ENCODE measurements at places on chromosomes 11 and 22.

GRCh38 chr22:23536821-23537345 is 43.2 kb downstream of the IGLL1 start:
- peak; percentile 38 for DNase-seq

GRCh38 chr22:17910561-17911311 is 113.6 kb downstream of the MICAL3 start:
- peak; percentile 48 for DNase-seq

DNA sequence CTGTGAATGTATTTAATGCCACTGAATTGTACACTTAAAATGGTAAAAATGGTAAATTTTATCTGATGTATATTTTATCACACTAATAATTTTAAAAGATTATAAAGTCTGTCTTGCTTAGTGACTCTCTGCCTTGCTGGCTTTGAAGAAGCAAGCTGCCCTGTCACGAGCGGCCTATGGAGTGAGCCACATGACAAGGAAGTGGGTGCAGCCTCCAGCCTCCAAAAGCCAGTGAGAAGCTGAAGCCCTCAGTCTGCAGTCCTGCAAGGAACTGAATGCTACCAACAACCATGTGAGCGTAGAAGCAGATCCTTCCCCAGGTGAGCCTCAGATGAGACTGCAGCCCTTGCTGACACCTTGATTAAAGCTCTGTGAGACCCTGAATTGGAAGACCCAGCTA is 20.0 kb downstream of the C11orf24 start:
- DNase-seq, result no peak

GRCh38 chr11:75536786-75537641 is 11.3 kb upstream of the GDPD5 start:
- DNase-seq, result no peak

GRCh38 chr11:119298726-119299125 is 18.2 kb downstream of the MCAM start:
- no peak for DNase-seq

- no peak for DNase-seq
Observed at GRCh38 chr11:23620617-23621016, 760.3 kb upstream of the CCDC179 start.

GRCh38 chr11:132646890-132647289 is 885.4 kb downstream of the OPCML start:
- no peak for DNase-seq

- DNase-seq, result peak; percentile 99
Observed at GRCh38 chr11:64185175-64185692, 737 bp upstream of the STIP1 start.

- DNase-seq, result no peak
Observed at GRCh38 chr11:86477495-86478155, 102.9 kb downstream of the CCDC81 start.

GRCh38 chr11:33028537-33028914 is 10.8 kb upstream of the TCP11L1 start:
- DNase-seq, result no peak

- peak; percentile 70 for DNase-seq
Observed at GRCh38 chr11:59755701-59756557, 753 bp downstream of the STX3 start.

DNA sequence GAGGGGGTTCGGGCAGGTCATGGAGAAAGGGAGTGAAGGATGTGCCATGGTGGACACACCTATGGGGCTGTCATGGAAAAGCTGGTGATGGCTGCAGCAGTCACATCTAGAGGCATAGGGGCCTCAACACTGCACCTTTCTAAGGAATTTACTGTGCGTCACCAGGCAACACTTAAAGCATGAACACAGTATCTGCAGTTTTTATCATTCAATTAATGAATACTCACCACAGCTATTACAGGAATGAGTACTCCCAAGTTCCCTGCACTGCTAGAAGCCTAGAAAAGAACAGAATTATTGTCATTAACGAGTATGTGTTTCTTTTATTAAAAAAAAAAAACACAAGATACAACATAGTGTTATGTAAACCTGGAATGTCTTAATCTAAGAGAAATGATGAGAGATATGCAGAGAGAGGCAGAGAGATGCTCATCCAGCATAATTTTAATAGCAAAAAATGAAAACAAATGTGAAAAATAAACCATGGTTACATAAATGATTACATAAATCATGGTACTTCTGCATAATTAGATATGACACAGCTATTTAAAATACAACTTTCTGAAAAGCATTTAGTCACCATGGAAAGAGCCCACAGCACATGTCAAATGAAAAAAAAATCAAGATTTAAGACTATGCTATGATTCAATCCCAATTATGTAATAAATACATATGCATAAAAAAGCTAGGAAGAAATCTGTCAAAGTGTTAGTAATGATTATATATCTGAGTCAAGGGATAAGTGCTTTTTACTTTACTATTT is 19.2 kb downstream of the SERPIND1 start:
- DNase-seq, result no peak

- DNase-seq, result no peak
Observed at GRCh38 chr11:113986351-113987140, 11.6 kb downstream of the HTR3A start.

DNA sequence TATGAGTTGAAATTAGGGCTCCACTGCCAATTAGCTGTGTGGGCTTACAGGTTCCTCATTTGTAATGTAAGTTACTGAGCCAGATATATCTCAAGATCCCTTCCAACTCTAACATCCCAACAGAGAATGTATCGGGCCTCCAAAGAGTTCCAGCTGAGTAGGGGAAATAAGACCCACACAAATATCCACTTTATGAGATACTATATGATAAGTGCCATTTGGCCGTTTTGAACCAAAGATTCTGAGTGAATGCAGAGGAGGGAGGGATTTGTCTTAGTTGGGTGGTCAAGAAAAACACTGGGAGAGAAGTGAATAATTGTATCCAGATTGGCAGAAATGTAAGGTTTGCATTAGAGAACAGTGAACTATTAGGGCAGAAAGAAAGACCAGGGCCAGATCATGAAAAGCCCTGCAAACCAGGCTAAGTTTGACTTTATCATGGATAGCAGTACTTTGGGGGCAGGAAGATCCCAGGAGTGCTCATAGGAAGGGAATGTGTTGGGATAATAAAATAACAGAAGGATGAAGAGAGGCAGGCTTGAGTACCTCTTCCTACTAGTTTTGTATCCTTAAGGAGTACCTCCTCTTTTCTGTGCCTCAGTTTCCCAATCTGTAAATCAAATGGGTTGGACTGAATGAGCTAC is 63.9 kb downstream of the RPL27A start:
- no peak for DNase-seq

- no peak for DNase-seq
Observed at GRCh38 chr22:47589271-47590250, 827.1 kb downstream of the TBC1D22A start.

- no peak for DNase-seq
Observed at GRCh38 chr11:41118521-41118920, 340.9 kb downstream of the LRRC4C start.

DNA sequence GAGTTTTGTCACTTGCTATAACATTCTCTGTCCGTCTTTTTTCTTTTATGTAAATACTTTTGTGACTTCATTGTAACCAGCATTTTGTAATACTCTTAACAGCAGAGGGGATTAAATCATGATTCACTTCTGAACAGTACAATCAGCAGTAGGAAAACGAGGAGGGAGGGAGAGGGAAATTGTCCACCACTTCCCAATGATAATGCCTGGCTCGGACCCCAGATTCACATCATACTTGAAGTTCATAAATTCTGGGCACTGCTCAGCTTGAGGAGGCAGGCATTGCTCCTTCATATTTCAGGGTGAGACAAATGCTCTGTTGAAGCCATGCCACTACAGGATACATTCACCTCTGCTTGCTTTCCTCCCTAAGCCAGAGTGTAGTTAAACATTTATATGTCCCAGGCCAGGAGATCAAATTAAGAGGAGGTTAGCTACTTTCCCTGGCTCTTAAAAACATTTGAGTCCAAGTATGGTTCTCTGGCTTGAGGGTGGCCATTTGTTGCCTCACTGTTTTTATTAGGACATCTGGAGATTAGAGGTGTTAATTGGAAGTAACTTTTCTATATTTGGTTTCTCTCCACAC is 129.0 kb upstream of the LDLRAD3 start:
- DNase-seq, result no peak

DNA sequence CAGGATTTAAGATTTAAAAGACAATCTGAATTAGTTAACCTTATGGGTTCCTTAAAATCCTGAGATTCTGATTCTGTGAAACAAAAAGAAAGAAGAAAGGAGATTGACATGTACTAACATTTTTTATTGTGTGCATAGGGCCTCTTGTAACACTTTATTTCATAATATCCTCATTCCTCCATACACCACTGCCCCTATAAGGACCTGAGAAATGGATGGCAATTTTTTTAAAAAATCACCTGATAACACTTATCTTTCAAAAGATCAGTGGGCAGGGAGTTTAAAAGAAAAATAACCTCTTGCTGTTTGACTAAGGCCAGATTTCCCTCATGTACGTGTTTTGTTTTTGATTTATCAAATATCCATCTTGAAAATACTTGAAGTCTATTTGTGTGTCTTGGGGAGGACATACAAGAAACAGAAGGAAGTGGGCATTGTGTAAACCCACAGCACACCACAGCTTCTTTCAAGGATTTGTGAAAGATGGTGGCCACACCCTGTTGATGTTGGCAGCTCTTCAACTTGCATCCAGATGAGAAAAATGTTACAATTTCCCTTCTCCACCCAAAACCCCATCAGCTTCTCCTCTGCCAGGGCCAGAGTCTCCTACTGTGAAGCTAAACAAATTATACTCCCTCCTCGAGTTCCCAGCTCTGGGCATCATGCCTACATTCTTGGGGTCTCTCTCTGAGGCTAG is 35.0 kb upstream of the MPEG1 start:
- DNase-seq, result no peak

DNA sequence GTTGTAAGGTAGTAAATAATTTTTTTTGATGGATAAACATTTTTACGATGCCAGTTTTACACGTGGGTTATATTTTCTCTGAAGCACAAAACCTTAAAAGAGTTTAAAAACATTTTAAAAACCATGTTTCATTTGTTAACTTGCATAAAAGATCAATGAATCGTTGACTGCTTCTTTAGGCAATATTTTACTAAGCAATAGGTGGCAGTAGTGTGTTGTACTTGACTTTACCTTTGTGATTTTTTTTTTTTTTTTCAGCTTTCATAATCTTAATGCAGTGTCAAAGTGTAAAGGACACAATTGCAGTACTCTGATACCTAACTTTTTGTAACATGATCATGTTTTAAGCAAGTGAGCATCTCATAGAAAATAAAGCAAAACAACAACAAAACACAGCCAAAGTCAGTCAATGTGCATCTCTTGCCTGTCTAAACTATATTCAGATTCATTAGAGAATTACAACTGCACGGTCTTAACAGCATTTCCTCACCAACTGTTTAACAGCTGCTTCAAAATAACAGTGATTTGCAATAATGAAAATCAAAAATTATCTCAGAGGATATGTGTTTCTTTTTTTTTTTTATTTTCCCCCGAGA is 27.7 kb downstream of the DNAJC24 start:
- DNase-seq, result no peak

GRCh38 chr11:11842421-11843008 is 743 bp downstream of the USP47 start:
- DNase-seq, result no peak

- peak; percentile 53 for DNase-seq
Observed at GRCh38 chr11:16611401-16611921, 127.0 kb upstream of the C11orf58 start.

GRCh38 chr22:45218976-45219375 is 21.7 kb downstream of the KIAA0930 start:
- no peak for DNase-seq

DNA sequence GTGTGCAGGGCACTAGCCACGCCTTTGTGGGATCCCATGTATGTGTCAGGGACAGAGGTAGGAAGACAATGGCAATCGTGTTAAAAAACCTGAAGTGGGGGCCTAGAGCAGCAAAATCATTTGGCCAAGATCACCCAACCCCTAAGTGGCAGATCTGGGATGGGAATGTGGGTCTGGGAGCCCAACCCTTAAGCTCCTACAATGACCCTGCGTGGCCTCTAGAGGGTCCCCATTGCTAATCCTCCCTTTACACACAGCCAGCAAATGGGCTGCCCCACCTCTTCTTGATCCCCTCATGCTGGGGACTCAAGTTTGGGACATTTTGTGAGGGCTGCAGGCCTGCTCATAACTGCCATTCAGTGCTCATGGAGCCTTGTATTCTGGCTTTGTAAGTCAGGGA is 73.2 kb upstream of the SUSD2 start:
- DNase-seq, result no peak

DNA sequence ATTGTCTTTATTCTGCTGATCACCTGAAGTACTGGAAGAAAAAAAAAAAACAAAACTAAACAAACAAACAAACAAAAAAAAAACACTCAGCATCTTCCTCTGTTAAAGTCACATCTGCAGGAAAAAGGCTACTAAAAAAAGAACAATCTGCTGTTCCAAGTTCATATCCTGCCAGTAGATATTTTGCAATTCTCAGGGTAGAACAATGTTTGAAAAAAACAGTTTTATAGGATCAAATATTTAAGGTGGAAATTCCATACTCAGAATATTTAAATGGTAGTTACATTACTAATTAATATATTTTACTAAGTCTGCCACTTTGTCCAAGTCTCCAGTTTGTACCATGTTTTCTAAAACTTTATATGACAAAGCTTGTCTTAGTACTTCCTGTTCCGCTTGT is 175.2 kb downstream of the SBF2 start:
- no peak for DNase-seq

- DNase-seq, result no peak
Observed at GRCh38 chr11:107695446-107695845, 16.4 kb downstream of the SLN start.

- no peak for DNase-seq
Observed at GRCh38 chr11:86483940-86484794, 109.5 kb downstream of the CCDC81 start.

DNA sequence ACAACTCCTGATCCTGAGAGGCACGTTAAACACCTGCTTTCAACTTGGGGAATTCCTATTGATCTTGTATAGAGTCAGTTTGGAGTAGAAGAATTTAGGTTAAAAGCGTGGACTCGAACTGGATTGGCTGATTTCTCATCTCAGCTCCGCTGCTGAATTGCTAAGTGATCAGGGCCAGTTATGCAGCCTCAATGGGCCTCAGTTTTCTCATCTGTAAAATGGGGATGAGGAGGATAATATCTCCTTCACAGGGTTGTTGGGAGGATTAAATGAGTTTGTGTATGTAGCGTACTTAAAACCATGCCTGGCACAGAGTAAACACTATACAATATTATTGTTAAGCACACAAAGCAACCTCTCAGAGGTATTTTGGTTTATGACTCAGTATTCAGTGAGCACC is 53.2 kb upstream of the HEPHL1 start:
- no peak for DNase-seq

DNA sequence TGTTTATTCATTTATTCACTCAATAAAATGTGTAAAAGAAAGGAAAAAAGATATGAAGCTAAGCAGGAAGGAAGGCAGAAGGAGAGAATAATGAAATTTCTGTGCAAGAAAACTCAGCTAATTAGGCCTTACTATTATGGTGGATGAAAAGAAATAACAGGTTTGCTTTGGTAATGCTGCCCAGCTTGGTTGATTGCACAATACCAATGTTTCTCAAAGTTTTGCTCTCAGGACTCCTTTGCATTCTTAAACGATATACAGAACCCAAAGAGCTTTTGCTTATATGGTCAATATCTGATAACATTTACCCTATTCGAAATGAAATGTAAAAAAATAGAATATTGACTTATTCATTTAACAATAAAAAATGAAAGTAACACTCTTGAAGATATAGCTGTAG is 7.3 kb upstream of the CTSC start:
- no peak for DNase-seq

- peak; percentile 46 for DNase-seq
Observed at GRCh38 chr11:74730571-74731260, 510 bp downstream of the CHRDL2 start.
